ENCODE measurements at places on chromosomes 3 and 15. TPM values are rescaled to one million over a fixed set of nuclear protein-coding genes. Genes with fewer than 3 reads are reported as not detected.

GALNT15 gene
- total RNA-seq = not detected

IL17RB gene
- total RNA-seq = not detected

CX3CR1 gene
- not detected for total RNA-seq

CTNNB1 gene
- total RNA-seq = 184 TPM

SERPINI2 gene
- not detected for total RNA-seq

RASA2 gene
- total RNA-seq = 27.1 TPM

COL6A5 gene
- total RNA-seq = not detected

CSK gene
- total RNA-seq = 172 TPM

PAQR5 gene
- not detected for total RNA-seq

TF gene
- 1.6 TPM for total RNA-seq
